ENCODE measurements at places on chromosomes 5 and 9. TPM values are rescaled to one million over a fixed set of nuclear protein-coding genes. Genes with fewer than 3 reads are reported as not detected.
A peak's percentile ranks its signal among the peaks of the same experiment; 100 is the strongest.

DNA sequence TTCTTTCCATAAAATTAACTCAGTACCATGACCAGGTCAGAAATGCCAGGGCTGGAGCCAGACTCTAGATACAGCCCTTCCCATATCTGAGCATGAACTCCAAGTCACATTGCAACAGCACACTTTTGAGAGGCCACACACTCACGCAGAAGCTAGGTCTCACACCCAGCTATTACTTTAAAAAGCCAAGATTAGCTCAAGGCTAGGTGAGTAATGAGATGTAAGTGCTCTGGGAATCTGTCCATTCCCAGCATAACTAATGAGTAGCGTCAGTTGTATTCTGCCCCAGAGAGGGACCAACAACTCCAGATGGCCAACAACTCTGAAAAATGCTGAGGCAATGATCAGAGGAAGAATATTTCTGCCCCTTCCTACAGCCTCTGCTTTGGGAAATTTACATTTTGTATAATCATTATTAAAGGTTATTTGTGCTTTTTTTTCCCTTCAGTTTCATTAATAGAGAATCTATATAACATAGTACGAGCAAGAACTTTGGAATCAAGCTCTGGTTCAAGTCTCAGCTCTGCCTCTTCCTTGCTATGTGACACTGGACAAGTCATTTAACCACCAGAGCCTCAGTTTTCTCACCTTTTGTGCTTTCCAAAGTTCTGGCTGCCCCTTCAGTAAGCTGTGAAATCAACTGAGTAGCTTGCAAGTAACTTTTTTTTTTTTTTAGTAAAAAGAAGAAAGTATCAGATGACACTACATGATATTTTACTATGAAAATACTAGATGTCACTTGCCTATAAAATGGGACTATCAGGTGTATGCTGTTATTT is 118.3 kb downstream of the NR6A1 start:
- peak overlapping the region; percentile 41 for H3K27ac ChIP-seq
- H3K27me3 ChIP-seq, result no peaks in the 10 kb centered on the region

The NR6A1 gene
- total RNA-seq, result 3.0 TPM

GRCh38 chr9:124812441-124812876 is 35.5 kb downstream of the OLFML2A start:
- peak; percentile 93 for DNase-seq
- H3K4me1 ChIP-seq, result peaks cover 41% of the 10 kb centered on the region
- no peaks in the 10 kb centered on the region for H3K27me3 ChIP-seq
- H3K36me3 ChIP-seq, result peaks cover 10% of the 10 kb centered on the region

The PARP8 gene
- total RNA-seq, result 13.3 TPM
